ENCODE measurements at places on chromosomes 1 and 21.

GRCh38 chr1:72009173-72010093, 272.9 kb downstream of the NEGR1 start:
- DNase-seq, result no peak

DNA sequence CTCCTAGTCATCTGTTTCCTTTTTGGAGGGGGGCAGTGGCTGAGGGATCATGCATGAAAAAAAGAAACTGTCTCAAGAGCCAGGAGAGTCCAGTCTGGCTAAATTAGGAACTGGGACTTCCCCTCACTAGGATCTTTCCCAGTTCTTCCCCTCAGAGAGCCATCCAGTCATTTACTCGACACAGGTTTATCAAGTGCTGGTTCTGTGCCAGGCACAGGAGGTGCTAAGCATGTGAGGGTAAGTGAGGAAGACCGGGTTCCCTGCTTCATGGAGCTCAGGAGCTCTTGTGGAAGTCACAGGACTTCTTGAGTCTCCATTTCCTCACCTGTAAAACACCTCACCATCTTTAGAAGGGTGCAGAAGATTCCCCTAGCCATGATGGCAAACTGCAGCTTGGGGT, 8.6 kb upstream of the NUAK2 start:
- no peak for DNase-seq

- no peak for DNase-seq
Measured at GRCh38 chr1:176205332-176205914, 1.7 kb downstream of the COP1 start.

DNA sequence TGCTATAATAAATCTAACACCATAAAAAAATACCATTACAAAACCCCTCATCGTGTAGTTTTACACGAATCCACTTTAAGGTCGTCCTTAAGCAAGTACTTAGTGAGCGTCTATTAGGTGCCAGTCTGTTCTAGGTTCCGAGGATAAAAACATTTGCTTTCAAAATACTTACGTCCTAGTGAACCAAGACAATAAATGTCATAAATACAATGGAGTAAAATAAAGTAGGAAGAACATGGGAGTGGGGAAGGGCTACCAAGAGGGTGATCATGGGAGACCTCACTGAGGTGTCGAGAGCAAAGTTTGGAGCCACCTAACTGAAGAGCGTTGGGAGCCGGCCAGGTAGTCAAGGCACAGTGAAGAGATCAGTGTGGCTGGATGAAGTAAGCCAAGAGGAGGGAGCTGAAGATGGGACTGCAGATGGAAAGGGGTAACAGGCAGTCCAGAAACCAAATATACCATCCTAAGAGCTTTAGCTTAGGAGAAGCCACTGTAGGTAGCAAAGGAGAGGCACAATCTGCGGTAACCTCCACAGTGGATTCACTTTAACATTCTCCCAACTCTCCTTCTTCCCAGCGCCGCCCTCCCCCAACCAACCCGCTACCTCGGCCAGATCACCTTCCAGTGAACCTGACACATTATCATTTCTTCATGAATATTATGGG, 684 bp downstream of the LTN1 start:
- no peak for DNase-seq

GRCh38 chr1:41428738-41429640, 55.5 kb downstream of the EDN2 start:
- DNase-seq, result no peak
